Hepatocyte (in vitro differentiated cells): ENCODE measurements at places on chromosomes 2 and 18. TPM values are rescaled to one million over a fixed set of nuclear protein-coding genes. Genes with fewer than 3 reads are reported as not detected.

- no peaks in the 10 kb centered on the region for H3K4me1 ChIP-seq
- H3K4me3 ChIP-seq, result no peak overlapping the region
- H3K36me3 ChIP-seq, result no peaks in the 10 kb centered on the region
- no peak overlapping the region for H3K27ac ChIP-seq
These were observed 115.5 kb upstream of the ATP8B1 start for GRCh38 chr18:57918601-57919000.

- H3K27ac ChIP-seq, result no peak overlapping the region
- H3K4me1 ChIP-seq, result no peaks in the 10 kb centered on the region
- H3K4me3 ChIP-seq, result no peak overlapping the region
These were observed 57.1 kb downstream of the UGP2 start for GRCh38 chr2:63898839-63899238.

Gene CRACDL
- 0.40 and 0.47 TPM in 2 replicates for total RNA-seq

- no peaks in the 10 kb centered on the region for H3K36me3 ChIP-seq
- peak; percentile 58 for DNase-seq
- peaks cover 10% of the 10 kb centered on the region for H3K4me1 ChIP-seq
- peak overlapping the region; percentile 30 for H3K4me3 ChIP-seq
- no peaks in the 10 kb centered on the region for H3K27me3 ChIP-seq
- peak overlapping the region; percentile 81 for H3K27ac ChIP-seq
These were observed 447 bp downstream of the RETSAT start for GRCh38 chr2:85353876-85354285.

DNA sequence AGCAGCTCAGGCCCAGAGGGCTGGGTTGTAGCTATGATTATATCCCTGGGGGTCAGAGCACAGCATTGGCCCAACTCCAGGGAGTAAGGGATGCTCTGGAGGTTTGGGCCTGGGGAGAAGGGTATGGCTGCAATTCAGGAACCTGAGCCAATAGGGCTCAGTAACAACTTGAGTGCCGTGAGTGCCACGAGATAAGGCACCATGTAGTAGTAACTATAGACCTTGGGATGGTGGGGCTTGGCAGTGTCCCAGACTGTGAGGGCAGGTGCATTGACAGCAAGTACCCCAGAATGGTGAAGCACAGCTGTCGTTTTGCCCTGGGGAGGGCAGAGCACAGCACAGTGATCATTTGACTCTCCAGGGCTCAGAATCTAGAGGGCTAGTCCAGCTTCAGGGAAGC, 45.1 kb upstream of the ZNF396 start:
- DNase-seq, result no peak
- H3K4me1 ChIP-seq, result no peaks in the 10 kb centered on the region
- no peak overlapping the region for H3K27ac ChIP-seq
- H3K4me3 ChIP-seq, result no peak overlapping the region

Gene KIF5C
- 3.6 and 5.4 TPM in 2 replicates for total RNA-seq

Gene HPCAL1
- 13.8 and 22.5 TPM in 2 replicates for total RNA-seq

DNA sequence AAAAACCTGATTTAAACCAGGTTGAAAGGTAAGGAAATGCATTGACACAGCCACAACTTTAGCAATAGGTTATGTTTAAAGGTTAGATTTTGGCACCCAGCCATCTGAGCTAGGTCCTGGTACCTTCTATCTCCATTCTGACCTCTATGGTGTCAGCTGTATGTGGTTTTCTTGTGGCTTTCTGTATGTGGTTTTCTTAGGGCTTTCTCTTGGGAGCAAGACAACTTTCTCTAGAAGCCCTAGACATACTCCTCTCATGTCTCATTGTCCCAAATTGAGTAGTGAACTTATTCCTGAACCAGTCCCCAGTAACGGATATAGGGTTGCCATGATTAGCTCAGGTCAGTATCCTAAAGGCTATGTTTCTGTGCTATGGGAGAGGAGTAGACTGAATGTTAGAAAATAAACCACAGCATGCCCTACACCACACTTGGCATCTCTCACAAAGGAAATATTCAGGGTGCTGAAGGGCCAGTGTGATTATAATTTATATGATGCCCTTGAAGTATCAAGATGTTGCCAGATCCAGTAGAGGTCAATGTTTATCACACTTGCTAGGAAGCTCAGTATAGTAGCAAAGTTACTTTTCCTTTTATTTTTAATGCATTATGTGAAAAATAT, 176.1 kb downstream of the CAPN13 start:
- no peak for DNase-seq
- no peak overlapping the region for H3K27ac ChIP-seq
- no peaks in the 10 kb centered on the region for H3K27me3 ChIP-seq
- H3K36me3 ChIP-seq, result no peaks in the 10 kb centered on the region
- H3K4me1 ChIP-seq, result no peaks in the 10 kb centered on the region
- H3K4me3 ChIP-seq, result no peak overlapping the region

Gene RUFY4
- total RNA-seq, result 0.10 and 0.44 TPM in 2 replicates

DNA sequence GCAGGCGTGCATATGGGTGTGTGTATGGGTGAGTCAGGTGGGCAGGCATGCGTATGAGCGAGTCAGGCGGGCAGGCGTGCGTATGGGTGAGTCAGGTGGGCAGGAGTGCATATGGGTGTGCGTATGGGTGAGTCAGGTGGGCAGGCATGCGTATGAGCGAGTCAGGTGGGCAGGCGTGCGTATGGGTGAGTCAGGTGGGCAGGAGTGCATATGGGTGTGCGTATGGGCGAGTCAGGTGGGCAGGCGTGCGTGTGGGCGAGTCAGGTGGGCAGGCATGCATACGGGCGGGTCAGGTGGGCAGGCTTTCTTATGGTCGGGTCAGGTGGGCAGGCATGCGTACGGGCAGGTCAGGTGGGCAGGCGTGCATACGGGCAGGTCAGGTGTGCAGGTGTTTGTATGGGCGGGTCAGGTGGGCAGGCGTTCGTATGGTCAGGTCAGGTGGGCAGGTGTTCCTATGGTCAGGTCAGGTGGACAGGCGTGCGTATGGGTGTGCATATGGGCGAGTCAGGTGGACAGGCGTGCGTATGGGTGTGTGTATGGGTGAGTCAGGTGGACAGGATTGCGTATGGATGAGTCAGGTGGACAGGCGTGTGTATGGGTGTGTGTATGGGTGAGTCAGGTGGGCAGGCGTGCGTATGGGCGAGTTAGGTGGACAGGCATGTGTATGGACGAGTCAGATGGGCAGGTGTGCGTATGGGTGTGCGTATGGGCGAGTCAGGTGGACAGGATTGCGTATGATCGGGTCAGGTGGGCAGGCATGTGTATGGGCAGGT, 28.7 kb upstream of the KLF11 start:
- H3K27me3 ChIP-seq, result no peaks in the 10 kb centered on the region
- H3K27ac ChIP-seq, result no peak overlapping the region
- no peaks in the 10 kb centered on the region for H3K36me3 ChIP-seq
- no peak for DNase-seq
- H3K4me3 ChIP-seq, result no peak overlapping the region

Gene RIF1
- total RNA-seq, result 28.0 and 30.8 TPM in 2 replicates

- H3K4me1 ChIP-seq, result no peaks in the 10 kb centered on the region
- DNase-seq, result no peak
- H3K4me3 ChIP-seq, result no peak overlapping the region
- no peaks in the 10 kb centered on the region for H3K36me3 ChIP-seq
These were observed 859.3 kb downstream of the BCL11A start for GRCh38 chr2:59694176-59694575.

- H3K36me3 ChIP-seq, result no peaks in the 10 kb centered on the region
- no peak overlapping the region for H3K4me3 ChIP-seq
These were observed 17.9 kb downstream of the LCT start for GRCh38 chr2:135818937-135819610.
